ENCODE measurements at places on chromosomes 4 and X. TPM values are rescaled to one million over a fixed set of nuclear protein-coding genes. Genes with fewer than 3 reads are reported as not detected.

GRCh38 chrX:39576041-39576872, 521.5 kb downstream of the BCOR start:
- H3K27me3 ChIP-seq: peaks cover 4% of the 10 kb centered on the region
- DNase-seq: peak; percentile 63
- H3K4me3 ChIP-seq: no peak overlapping the region
- H3K36me3 ChIP-seq: no peaks in the 10 kb centered on the region
- peaks cover 20% of the 10 kb centered on the region for H3K4me1 ChIP-seq
- no peak overlapping the region for H3K27ac ChIP-seq

DNA sequence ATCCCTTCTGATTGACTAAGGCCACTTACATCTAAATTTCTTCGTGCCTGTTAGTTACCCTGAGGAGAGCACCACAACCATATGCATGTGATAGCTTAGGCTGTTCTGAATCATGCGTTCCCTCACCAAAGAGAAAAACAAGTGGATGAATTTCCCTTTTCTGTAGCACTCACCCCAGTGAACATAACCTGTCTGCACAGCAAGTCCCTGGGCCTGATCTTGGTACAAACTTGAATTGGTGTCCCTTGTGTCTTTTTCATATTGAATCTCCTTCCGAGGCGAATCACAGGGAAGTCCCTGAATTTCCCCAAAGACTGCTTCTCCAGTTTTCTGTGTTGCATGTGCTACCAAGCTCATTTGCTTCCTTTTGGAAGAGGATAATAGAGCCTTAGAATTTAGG, 100.4 kb downstream of the KLHL8 start:
- no peak overlapping the region for H3K4me3 ChIP-seq
- DNase-seq: no peak

GRCh38 chr4:181569553-181569952, 673.6 kb upstream of the TENM3 start:
- H3K4me1 ChIP-seq: peaks cover 9% of the 10 kb centered on the region
- no peaks in the 10 kb centered on the region for H3K27me3 ChIP-seq
- H3K36me3 ChIP-seq: no peaks in the 10 kb centered on the region
- DNase-seq: peak; percentile 63

- H3K27me3 ChIP-seq: peaks cover 3% of the 10 kb centered on the region
- DNase-seq: no peak
- H3K4me3 ChIP-seq: no peak overlapping the region
Observed at GRCh38 chrX:40434443-40434842, 146.3 kb upstream of the ATP6AP2 start.

DNA sequence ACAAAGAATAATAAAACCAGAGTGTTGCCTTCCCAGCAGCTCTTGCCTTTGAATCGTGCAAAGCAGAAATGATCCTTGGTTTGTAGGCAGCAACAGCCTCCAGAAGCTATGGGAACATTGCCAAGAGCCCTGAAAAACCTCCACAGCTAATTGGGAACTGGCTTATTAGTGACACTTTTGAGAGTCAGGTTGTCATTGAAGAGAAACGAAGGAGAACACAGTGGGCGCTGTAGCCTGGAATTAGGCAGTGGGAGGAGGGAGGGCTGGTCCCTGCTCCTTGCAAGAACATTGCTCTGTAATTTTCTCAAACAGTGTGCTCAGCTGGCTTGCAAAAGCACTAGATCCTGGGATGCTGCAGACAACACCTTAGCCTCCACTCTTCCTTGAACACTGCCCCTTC, 331.5 kb upstream of the EMCN start:
- H3K4me3 ChIP-seq: no peak overlapping the region
- H3K27ac ChIP-seq: no peak overlapping the region
- no peaks in the 10 kb centered on the region for H3K4me1 ChIP-seq
- DNase-seq: no peak

GRCh38 chr4:37946503-37947179, 13.6 kb upstream of the PTTG2 start:
- no peaks in the 10 kb centered on the region for H3K27me3 ChIP-seq
- no peak overlapping the region for H3K4me3 ChIP-seq
- no peaks in the 10 kb centered on the region for H3K4me1 ChIP-seq
- DNase-seq: no peak
- no peaks in the 10 kb centered on the region for H3K36me3 ChIP-seq

DNA sequence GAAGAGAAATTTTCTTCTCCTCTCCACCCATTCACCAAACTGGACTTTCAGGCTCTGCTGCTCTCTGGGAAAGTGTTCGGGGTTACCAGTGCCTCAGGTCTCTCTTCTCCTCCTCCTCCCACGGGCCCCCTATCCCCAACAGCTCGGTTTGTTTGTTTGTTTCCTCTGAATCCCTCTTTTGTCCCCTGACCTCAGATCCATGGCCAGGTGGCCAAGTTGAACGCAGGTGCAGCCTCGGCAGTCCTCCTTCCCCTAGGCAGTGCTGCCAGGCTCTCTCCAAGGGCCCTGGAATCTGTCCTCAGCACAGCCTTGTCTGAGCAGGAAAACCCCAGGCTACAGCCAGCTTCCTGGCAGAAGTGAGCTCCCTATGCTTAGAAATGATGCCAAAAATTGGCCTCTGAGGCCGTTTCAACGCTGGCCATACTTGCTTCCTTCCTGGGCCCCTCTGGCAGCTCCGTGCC, 60.0 kb downstream of the FHDC1 start:
- no peaks in the 10 kb centered on the region for H3K36me3 ChIP-seq
- H3K4me3 ChIP-seq: no peak overlapping the region
- peak overlapping the region; percentile 69 for H3K27ac ChIP-seq
- H3K27me3 ChIP-seq: no peaks in the 10 kb centered on the region

DNA sequence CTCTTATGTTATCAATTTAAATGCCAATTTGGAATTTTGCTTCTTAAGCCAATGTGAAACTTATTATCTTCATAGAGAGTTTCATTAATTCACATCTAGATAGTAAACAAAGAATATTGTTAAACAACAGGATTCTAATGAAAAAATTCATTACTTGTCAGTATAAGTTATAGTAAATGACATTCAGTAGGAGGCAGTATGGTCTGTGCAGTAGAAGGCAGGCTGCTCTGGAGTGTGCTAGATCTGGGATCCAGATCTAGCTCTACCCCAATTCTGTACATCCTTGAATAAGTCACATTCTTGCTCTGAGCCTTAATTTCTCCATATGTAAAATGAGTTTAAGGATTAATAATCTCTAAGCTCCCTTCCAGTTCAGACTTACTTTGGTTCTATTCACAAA, 202.7 kb upstream of the POU3F4 start:
- H3K27ac ChIP-seq: no peak overlapping the region
- H3K4me3 ChIP-seq: no peak overlapping the region
- H3K4me1 ChIP-seq: no peaks in the 10 kb centered on the region
- H3K36me3 ChIP-seq: no peaks in the 10 kb centered on the region
- H3K27me3 ChIP-seq: no peaks in the 10 kb centered on the region

DNA sequence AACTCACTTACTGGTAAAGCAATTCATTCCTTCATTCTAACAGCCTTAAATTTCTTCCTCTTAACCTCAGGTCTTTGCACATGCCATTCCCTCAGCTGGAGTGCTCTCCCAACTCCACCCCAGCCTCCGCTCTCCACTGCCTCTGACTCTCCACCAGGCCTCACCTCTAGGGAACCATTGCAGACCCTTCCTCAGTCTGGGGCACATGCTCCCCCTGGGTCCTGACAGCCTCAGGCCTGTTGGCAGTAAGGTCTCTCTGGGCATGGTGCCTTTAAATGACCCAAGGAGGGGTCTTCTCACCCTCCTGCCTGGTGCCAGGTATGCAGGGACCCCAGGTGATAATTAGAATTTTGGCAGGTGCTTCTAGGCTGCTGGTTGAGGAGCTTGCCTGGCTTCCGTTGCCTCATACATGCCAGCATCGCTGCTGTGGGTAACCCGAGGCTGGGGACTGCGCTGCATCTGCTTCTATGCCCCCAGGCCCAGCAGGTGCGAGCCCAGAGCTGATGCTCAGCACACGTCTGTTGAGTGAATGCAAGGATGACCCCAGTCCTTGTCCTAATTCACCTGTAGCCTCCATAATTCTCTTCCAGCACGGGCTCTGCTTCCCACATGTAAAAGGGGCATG, 27.5 kb upstream of the GPR78 start:
- no peaks in the 10 kb centered on the region for H3K4me1 ChIP-seq
- no peak for DNase-seq
- H3K36me3 ChIP-seq: no peaks in the 10 kb centered on the region
- no peak overlapping the region for H3K4me3 ChIP-seq
- H3K27ac ChIP-seq: no peak overlapping the region

GRCh38 chr4:60133375-60133774, 1066.8 kb upstream of the ADGRL3 start:
- DNase-seq: no peak
- no peak overlapping the region for H3K27ac ChIP-seq
- no peaks in the 10 kb centered on the region for H3K4me1 ChIP-seq
- H3K27me3 ChIP-seq: no peaks in the 10 kb centered on the region
- no peaks in the 10 kb centered on the region for H3K36me3 ChIP-seq

DNA sequence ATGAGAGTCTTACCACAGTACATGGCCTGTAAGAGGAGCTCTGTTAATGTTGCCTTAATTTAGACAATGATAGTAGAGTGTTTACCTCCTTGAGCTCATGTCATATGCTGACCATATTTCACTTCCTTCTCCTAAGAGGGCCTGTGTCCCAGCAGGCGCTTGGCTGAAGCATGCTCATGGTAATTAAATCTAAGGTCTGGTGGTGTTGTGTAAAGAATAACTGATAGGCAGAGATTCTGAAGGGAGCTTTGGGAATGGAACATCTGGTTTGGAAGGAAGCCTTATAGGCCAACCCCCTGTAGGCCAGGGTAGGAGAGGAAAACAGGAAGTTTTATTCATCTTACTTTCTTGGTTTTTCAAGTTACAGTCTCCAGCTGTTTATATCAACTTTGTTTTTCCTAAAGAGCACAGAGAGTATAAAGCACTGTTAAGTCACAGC, 300.2 kb downstream of the USP46 start:
- peaks cover 3% of the 10 kb centered on the region for H3K4me1 ChIP-seq
- no peak for DNase-seq
- no peaks in the 10 kb centered on the region for H3K27me3 ChIP-seq
- H3K4me3 ChIP-seq: no peak overlapping the region
- H3K27ac ChIP-seq: no peak overlapping the region

The AFF2 gene
- 1.2 TPM for polyA plus RNA-seq

DNA sequence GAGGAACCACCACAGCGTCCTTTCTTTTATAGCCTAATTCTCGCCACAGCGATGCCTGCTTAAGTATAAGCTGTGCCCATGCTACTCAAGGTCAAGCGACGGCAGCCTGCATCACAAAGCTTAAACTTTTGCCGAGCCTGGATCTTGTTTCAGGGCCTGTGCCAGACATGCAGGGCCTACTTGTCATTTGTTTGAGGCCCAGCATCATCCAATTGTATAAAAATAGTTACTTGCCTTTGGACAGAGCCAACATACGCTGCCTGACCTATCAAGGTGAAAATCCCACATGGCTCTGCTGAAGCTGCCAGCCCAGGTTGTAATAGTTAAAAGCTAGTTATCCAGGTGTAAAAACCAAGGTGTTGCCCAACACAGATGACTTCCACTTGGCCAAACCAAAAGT, 107.1 kb downstream of the TMEM131L start:
- H3K4me3 ChIP-seq: no peak overlapping the region
- H3K4me1 ChIP-seq: peaks cover 7% of the 10 kb centered on the region
- H3K27ac ChIP-seq: no peak overlapping the region
- no peaks in the 10 kb centered on the region for H3K27me3 ChIP-seq
- no peak for DNase-seq

DNA sequence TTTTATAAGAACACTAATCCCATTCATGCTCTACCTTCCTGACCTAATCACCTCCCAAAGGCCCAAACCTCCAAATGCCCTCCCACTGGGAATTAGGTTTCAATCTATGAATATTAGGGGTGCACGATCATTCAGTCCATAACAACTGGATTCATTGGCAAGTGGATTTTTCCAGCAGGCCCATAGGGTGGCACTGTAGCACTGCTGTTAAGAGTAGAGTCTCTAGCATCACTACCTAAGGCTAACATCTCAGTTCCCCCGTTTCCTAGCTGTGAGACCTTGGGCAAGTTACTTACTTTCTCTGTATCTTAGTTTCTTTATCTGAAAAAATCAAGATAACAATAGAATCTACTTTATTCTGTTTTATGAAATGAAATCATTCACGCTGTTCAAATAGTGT, 315.8 kb downstream of the STIM2 start:
- peak; percentile 49 for DNase-seq
- H3K27me3 ChIP-seq: no peaks in the 10 kb centered on the region
- H3K27ac ChIP-seq: no peak overlapping the region
- no peak overlapping the region for H3K4me3 ChIP-seq
- no peaks in the 10 kb centered on the region for H3K36me3 ChIP-seq

DNA sequence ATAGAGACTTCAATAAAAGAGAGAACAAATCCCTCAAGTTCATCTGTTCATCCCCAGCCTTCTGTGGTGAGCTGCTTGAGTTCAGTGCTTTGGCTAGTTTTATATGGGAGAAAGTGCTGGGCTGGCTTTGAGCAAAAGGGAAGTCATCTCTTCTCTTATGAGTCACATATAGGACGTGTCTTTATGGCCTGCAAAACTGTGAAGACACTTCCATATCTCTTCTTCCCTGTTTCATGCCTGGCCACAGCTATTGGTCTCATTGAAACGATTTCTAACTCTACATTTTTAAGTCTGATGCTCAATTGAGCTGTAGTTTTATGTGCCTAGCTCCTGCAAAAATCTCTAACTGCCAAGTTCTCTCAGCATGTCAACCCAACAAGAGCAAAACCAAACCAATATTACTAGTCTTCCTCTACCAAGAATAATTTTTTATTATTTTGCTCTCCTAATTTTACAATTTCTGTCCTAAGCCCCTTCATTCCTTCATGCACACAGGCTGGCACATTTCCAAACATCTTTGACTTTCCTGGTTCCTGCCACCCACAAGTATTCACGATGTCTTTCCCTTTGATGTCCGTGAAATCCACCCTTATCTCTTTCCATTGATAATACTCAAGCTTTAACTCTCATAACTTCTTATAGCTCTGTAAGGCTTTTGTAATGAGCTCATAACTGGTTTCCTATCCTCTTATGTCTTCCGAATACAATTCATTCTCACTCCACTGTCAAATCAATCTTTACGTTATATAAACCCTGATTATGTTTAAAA, 165.3 kb downstream of the BTC start:
- no peaks in the 10 kb centered on the region for H3K4me1 ChIP-seq
- H3K36me3 ChIP-seq: no peaks in the 10 kb centered on the region
- H3K27ac ChIP-seq: no peak overlapping the region
- H3K4me3 ChIP-seq: no peak overlapping the region

GRCh38 chrX:12383196-12383595, 244.9 kb downstream of the FRMPD4 start:
- DNase-seq: no peak
- no peak overlapping the region for H3K4me3 ChIP-seq
- no peaks in the 10 kb centered on the region for H3K4me1 ChIP-seq

DNA sequence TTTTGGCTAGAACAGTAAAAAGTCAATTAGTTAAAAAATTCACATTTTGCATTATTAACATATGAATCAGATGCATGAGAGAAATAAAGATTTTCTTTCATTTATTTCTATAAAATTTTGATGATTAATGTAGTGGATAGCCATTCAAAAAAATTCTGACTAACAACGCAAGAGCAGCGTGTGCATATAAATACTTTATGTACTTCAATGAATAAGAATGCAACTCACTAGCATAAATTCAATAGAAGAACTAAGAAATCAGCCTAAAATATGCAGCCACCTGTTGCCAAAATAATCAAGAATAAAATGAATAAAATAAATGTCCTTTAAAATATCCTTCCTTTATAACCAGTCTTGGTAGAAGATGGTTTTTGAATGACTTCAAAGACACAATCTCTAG, 471.9 kb downstream of the PDGFC start:
- H3K27me3 ChIP-seq: no peaks in the 10 kb centered on the region
- H3K4me1 ChIP-seq: no peaks in the 10 kb centered on the region
- no peak overlapping the region for H3K27ac ChIP-seq
- no peaks in the 10 kb centered on the region for H3K36me3 ChIP-seq
